RPMI7951 (cell line): ENCODE measurements at places on chromosomes 2 and 18.
A peak's percentile ranks its signal among the peaks of the same experiment; 100 is the strongest.

DNA sequence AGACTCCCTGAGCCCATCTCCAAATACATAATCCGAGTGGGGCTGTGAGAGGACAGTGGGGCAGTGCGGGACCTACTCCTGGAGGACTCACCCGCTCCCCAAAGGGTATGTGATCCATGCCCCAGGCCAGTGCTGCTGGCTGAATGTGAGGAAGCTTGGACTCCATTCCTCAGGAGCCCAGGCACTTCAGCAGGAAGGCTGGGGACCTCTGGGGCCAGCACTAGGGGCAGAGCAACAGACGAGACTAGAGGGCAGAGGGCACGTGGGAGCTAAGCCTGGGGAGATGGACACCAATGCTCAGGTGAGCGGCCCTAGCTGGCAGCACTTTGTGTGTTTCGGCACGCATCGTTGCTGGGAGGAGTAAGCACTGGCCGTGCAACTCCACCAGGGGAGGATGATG, 84.9 kb downstream of the MALT1 start:
- no peak for DNase-seq

DNA sequence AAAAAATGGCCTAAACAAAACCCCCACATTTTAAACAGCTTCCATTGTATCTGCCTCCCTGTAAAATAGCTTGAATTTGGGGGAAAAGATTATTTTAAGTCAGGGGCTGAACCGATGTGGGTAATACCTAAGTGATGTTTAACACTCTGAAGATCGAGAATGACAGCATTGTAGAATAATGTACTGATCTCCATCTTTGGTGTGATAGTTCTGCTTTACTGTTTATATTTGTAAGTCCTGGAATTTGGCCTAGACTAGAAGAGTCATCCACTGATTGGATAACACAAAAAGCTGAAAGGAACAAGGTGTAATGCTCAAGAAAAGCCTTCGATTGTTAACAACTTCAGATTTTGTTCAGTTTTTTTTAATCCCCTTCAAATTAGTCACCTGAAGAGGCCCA, 53.8 kb upstream of the CCDC68 start:
- DNase-seq = no peak

DNA sequence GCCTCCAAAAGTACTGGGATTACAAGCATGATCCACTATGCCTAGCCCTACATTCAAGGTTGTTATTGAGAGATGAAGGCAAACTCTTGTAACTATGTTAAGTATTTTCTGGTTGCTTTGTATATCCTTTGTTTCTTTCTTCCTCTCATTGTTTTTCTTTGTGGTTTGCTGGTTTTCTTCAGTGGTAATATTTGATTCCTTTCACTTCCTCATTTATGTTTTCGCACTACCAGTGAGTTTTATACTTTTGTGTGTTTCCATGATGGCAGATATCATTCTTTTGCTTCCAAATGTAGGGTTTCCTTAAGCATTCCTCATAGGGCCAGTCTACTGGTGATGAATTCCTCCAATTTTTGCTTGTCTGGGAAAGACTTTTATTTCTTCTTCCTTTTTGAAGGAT, 90.2 kb downstream of the NCK2 start:
- DNase-seq = no peak

GRCh38 chr2:215685238-215685990, 249.5 kb upstream of the FN1 start:
- DNase-seq = peak; percentile 58

DNA sequence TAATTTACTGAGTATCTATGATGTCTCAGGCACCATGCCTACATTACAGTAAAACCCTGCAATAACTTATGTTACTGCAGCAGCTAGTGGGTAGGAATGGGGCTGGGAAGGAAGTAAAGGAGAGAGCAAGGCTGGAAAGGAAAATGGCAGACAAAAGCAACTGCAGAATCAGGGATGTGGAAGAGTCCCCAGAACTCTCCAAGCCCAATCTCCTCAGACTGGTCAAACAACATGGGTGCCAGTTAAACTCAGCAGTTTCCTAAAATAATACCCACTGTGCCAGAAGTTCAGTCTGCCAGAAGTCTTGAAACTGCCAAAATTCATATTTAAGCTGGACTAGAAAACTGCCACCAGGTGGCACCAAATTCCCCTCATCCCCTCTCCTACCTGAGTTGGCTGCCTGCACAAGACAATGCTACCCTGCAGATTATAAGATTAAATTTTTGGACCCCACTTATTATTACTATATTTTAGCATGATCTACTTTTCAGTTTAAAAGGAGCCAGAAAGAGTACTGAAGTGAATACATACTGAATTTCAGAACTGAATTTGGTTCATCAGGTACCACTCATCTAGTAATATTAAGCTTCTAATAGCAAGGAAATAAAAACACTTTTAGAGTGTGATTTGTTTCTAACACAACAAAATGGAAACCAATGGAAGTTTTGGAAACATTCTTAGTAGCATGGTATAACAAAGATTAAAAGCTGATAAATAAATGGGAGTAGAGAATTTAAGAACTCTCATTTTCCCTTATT, 86.8 kb upstream of the DNER start:
- peak; percentile 54 for DNase-seq

DNA sequence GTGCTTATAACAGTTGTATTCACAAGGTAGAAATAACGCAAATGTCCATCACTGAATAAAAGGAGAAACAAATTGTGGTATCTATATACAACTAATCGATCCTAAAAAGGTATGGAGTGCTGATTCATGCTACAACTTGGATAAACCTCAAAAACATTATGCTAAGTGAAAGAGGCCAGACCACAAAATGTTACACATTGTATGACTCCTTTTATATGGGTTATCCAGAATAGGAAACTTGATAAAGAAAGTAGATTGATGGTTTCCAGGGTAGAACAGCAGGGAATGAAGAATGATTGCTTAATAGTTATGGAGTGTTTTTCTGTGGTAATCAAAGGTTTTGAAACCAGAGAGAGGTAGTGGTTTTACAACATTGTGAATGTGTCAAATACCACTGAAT, 432.2 kb upstream of the TRIB2 start:
- peak; percentile 77 for DNase-seq
